ENCODE measurements at places on chromosomes 6 and 20.

- no peak for DNase-seq
Observed at GRCh38 chr6:22878324-22878701, 308.9 kb downstream of the HDGFL1 start.

- no peak for DNase-seq
Observed at GRCh38 chr6:65595540-65595939, 111.5 kb downstream of the EYS start.

GRCh38 chr6:130632897-130633296, 194.3 kb upstream of the SMLR1 start:
- no peak for DNase-seq

- DNase-seq: no peak
Observed at GRCh38 chr20:44717986-44718385, 2.8 kb downstream of the CCN5 start.

GRCh38 chr6:150589852-150590251, 9.8 kb upstream of the PLEKHG1 start:
- no peak for DNase-seq

DNA sequence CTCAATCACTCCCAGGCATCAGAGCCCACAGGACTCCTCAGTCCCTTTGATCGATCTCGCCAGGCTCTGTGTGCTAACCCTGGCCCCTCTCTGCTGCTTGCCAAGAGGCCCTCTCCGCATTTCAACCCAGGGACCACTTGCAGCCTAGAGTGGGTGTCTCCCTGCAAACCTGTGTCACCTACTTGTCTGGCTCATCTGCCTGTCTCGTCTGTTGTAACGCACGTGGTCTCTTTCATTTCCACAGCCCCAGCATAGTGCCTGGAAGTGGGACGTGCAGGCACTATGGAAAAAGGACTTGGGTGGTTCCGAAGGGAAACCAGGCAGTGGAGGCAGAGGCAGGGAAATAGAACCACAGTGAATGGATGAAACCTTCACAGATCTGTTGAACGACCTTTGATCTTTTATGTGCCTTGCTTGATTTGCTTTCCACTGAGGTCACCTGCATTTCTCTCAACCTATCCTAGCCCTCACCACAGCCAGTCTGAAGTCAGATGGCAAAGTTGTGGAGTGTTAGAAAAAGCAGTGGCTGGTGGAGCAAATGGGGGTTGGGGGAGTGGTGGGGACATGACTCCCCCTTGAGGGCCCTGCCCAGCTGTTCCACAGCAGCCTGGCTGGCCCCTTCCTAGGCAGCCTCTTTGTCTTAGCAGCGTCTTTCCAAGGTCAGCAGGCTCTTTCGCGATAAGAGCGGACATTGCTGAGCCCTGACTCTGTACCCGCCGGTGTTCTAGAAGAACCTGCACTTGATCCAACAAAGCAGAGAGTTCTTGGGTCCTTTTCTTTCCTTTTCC, 55.8 kb upstream of the TAGAP start:
- no peak for DNase-seq

- DNase-seq: no peak
Observed at GRCh38 chr20:1479831-1480595, 11.2 kb downstream of the SIRPB2 start.

DNA sequence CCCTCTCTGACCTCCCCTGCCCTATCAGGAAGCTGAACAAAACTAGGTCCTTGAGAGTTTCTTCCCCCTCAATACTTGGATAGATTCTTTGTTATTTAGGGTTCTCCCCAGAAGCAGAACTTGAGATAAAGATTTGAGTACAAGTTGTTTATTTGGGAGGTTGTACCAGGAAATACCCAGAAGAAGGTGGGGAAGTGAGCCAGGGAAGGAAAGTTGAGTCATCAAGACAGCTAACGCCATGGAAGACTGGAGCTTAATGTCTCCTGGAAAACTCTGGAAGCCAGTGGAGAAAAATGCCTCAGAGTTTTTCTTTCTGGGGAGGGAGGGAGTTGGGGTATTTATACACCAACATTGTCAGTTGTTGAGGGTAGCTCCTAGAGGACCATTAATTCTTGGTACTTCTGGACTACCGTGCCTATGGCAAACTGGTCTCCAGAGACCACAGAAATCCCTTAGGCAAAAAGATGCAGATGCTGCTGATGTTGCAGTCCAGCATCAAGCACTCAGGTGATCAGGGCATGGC, 102.6 kb upstream of the ZFP64 start:
- no peak for DNase-seq

DNA sequence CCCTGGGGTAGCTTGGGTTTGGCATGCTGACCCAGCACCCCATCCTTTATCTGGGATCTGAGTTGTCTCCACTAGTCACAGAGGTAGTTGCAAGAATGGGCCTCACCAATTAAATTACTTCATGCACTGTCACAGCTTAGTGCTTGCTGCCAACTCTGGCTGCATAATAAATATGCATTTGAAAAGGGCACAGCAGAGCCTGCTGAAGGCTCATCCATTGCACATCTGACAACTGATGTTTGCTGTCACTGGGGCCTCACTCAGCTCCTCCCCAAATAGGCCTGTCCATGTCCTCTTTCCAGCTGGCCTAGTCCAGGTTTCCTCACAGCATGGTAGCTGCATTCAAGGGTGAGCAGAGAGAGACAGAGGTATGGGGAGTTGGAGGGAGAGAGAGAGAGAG, 13.3 kb upstream of the NXT1 start:
- DNase-seq: no peak

DNA sequence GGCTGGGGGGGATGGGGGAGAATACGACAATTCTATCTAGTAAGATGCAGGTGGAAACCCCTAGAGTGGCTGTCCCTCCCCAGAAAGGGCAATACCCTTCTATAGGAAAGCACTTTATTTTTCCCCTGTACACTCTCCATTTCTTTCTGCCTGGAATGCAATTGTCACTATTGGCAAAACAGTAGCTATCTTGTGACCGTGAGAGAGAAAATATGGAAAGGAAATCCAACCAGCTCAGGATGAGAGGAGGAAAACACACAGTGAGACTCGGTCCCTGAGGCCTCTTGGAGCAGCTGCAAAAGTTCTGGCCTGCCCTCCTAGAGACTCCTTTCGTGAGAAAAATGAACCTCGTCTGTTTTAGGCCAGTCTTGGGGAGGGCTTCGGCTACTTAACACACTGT, 43.4 kb downstream of the FAM50B start:
- DNase-seq: no peak

- no peak for DNase-seq
Observed at GRCh38 chr6:20933057-20933788, 399.0 kb downstream of the CDKAL1 start.

DNA sequence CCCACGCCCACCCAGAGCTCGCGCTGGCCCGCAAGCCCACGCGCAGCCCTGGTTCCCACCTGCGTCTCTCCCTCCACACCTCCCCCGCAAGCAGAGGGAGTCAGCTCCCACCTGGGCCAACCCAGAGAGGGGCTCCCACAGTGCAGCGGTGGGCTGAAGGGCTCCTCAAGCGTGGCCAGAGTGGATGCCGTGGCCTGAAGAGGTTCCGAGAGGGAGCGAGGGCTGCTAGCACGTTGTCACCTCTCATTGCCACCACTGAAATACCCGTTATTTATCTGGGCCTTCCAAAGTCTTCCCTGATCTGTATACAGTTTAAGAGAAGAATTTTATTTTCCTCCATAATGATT, 88.3 kb upstream of the MYLIP start:
- DNase-seq: no peak

- no peak for DNase-seq
Observed at GRCh38 chr6:111550953-111551352, 54.7 kb downstream of the TRAF3IP2 start.

GRCh38 chr6:160360955-160361354, 12.8 kb downstream of the SLC22A3 start:
- no peak for DNase-seq

- DNase-seq: no peak
Observed at GRCh38 chr6:149236589-149236988, 80.9 kb upstream of the TAB2 start.

- no peak for DNase-seq
Observed at GRCh38 chr20:3652676-3653596, 10.3 kb downstream of the GFRA4 start.

DNA sequence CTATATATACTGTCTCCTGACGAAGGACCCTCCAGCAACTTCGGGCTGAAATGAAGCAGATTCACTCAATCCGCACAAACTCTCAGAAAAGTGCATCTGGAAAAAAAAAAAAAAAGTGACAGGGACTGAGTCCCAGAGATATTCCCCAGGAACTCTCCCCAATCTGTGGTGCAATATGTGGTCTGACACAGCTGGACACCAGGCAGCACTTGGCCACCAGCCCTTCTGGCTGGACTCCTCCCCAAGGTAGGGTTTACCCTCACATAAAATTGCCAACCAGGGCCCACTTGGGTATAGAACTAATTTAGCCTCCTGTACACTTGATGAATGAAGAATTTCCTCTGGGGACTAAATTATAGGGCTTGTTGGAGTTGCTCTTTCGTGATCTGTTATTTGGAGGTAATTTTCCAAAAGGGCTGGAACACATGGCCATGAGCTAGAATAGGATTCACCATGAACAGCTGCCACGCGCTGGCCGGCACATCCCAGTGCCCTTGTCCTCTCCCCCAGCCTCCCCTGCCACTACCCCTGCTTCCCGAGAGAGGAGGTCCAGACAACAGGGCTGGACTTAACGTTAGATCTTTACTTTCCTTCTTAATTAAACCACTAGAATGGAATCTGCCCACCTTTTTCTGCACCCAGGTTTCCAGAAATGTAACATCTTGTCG, 379.2 kb downstream of the BMP2 start:
- DNase-seq: no peak

DNA sequence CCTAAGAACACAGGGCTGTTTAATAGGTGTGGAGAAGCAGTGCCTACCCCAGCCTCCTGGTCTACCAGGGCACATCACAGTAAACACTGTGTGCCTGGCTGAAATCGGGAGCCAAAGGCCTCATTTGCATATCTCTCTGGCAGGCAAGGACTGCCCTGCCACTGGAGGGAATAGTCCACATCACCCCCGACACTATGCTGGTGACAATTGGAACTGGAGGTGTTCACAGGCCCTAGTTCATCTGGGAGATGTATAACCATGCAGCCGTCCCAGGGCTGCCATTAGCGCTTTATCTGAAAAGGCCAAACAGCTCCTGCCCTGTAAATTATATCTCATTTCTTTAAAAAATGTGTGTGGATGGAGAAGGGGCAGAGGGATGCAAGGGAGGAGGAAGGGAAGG, 150.3 kb downstream of the LINC00237 start:
- no peak for DNase-seq

DNA sequence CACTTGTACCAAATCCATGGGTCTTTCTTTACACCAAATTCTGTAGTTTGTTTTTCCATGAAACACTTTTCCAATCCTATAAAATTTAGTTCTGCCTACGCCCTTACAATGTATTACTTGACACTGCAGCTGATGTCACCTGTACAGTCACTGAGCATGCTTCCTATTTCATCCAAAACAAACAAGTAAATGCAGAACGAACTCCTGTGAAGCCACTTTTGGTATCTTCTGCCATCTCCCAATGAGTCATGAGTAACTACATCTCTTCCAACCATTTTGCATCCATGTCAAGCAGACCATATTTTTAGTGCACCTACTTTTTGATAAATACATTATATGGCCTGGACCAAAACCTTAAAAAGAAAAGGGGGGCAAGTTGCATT, 42.4 kb downstream of the HDDC2 start:
- no peak for DNase-seq

- no peak for DNase-seq
Observed at GRCh38 chr6:26172608-26172968, 85.4 kb downstream of the HFE start.

DNA sequence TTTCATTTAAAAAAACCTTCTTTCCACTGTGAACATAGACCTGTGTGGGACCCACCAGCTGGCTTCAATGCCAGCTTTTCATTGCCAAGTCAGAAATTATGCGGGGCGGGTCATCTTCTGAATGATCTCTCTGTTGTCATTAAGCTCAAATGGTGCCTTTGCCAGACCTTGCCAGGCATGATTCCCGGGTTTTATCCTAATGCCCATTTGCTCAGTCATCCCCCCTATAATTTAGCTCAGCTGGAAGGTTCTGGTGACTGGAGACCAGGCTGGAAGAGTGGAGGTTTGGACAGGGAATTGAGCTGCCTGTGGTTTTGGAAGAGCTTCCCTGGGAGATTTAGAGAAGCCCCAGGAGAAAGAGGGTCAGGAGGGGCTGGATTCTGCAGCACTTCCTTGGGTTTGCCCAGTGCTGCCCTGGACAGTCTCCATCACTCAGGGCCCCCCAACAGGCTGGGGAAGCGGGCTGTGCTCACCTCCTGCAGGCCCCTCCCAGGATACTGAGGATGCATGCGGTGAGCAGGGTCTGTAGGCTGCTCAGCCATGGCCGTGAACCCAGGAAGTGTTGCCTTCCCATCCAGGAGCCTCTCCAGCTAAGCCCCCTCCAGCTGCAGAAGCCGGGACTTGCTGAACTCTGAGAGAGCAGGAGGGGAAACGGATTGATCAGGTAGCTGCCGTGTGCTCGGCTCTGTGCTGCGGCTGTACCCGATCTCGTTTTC, 273.0 kb downstream of the CDH4 start:
- no peak for DNase-seq

DNA sequence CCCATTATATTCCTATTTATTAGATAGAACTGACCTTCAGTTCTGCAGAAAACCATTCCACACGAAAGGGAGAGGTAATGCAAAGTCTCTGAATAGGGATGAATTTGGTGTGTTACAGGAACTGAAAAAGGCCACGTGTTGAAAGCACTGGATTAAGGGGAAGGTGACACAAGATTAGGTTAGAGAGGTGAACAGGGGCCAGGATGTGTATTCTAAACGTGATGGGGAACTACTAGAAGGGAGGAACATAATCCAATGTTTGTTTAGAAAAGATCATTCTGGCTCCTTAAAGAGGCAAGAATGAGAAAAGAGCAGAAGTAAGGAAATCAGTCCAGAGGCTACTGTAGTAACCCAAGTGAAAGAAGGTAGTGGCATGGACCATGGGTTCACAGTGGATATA, 6.3 kb upstream of the ZKSCAN8 start:
- no peak for DNase-seq

Measured in activated T-helper 1 cell treated with Interleukin-2 at 50 U/mL for 16 hours (primary cell).